Pericardium fibroblast (primary cell): ENCODE measurements at places on chromosomes 6 and 20. TPM values are rescaled to one million over a fixed set of nuclear protein-coding genes. Genes with fewer than 3 reads are reported as not detected.

The CUTA gene
- total RNA-seq = 174 and 180 TPM in 2 replicates

The XKR7 gene
- total RNA-seq = not detected in 2 replicates

The ATAT1 gene
- total RNA-seq = 2.0 and 7.9 TPM in 2 replicates

The BANF2 gene
- total RNA-seq = not detected in 2 replicates

The MSH5 gene
- total RNA-seq = 4.2 and 4.7 TPM in 2 replicates

The SYS1 gene
- total RNA-seq = 22.4 and 23.6 TPM in 2 replicates

The PDE10A gene
- total RNA-seq = 2.4 and 12.0 TPM in 2 replicates

The PTPRT gene
- not detected in 2 replicates for total RNA-seq

The TREM2 gene
- total RNA-seq = not detected in 2 replicates

The EYA4 gene
- 0.60 TPM in 1 of 2 replicates, not detected in the other for total RNA-seq
